ENCODE measurements at places on chromosomes 5 and 9.
A peak's percentile ranks its signal among the peaks of the same experiment; 100 is the strongest.

- no peak for DNase-seq
Measured at GRCh38 chr9:34954225-34954624, 3.9 kb upstream of the PHF24 start.

DNA sequence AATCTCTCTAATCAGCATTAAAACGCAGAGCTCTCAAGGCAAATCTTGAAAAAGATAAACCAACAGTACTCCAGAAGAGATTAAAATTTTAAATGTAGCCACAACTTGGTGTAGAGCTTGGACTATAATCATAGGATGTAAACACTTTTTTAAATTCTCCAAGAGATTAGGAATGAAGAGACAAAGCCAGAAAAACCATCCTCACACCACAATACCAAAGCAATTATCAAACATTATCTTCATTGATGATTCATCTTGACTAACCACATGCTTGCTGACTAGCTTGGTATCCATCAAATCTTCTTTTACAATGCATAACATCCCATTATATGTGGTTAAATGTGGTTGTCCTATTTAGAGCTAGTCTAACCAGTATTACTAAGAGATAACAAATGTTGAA lies 815.1 kb downstream of the TLE1 start:
- no peak for DNase-seq

GRCh38 chr5:115594128-115595047 lies 7.9 kb downstream of the TICAM2 start:
- DNase-seq = no peak

DNA sequence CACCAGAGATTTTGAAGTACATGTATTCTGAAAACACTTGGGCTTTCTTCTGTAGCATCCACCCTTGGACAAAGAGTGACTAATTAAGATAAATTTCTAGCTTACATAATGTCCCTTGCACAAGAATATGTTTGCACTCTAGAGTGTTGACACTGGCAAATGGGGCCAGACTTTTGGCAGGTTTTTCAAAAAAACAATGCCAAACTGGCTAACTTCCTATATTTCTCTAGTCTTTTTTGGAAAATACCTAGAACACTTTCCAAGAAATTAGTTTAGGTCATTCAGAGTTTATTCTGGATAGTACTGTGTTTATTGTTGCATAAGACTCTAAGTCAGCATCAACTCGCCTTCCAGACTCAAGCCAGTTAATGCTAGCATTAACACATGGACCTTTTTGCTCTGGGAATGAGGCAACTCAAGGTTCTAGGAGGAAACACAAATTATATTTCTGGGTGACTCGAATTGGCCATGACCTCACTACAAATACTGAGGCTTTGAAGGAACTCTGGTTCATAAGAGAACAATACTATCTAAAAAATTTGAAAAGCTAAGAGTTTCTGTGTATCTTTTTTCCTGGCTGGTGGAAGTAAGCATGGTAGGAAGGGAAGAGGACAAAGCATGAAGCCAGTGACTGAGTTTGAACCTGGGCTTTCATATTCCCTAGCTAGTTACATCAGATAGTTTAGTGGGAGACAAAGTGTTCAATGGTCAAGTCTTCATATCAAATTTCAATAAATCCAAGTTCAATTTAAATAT lies 101.6 kb downstream of the NREP start:
- DNase-seq = no peak

DNA sequence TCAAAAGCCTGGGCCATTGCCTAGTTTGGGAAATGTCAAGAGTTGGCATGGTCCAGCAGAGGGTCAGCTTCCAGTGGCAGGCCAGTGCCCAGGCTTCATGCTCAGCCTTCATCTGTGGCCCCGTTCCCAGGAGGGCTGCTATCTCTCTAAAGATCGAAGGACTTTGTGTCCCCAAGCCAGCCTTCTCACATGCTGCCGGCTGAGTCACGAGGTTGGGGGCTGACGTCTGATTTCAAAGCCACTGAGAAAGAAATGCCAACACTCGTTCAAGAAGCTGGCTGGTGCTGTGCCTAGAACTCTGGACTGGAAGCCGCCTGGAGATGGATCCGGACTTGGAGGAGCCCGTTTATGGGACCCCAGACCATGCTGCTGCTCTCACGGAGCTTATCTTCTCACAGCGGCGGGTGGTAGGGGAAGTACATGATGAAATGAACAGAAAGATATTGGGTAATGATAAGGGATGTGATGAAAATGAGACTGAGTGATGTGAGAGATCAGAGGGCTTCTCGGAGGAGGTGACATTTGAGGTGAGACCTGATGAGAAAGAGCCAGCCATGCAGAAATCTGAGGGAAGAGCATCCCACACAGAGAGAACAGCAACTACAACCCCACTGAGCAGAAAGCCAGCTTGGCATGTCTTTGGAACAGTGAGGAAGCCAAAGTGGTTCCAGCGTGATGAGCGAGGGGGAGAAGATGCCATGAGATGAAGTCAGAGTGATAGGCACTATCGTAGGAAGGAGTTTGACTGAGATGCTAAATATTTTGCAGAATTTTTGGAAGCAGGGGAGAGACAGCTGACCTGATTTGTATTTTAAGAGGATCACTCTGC lies 54.9 kb upstream of the BOD1 start:
- DNase-seq = no peak

- no peak for DNase-seq
Measured at GRCh38 chr9:126367616-126368015, 41.0 kb downstream of the MVB12B start.

- DNase-seq = no peak
Measured at GRCh38 chr9:126623314-126623666, 9.6 kb downstream of the LMX1B start.

DNA sequence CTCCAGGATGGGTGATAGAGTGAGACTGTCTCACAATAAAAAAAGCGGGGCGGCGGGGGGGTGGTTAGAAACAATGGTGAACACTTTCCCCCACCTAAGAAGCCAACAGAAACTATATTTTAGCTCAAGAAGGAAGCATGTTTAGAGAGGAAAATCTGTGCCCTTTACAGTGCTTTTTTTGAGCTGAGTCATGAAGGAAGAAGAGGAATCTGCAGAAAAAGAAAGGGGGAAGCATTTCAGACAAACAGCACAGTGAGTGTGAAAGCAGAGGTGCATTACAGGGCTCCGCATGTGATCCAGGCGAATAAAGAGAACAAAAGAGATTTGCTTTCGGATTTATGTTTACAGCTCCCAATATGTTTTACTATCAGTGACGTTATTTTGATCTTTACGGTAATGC lies 1504.6 kb upstream of the WWC1 start:
- DNase-seq = no peak

- peak; percentile 49 for DNase-seq
Measured at GRCh38 chr9:78821126-78821822, 524.3 kb downstream of the PSAT1 start.

DNA sequence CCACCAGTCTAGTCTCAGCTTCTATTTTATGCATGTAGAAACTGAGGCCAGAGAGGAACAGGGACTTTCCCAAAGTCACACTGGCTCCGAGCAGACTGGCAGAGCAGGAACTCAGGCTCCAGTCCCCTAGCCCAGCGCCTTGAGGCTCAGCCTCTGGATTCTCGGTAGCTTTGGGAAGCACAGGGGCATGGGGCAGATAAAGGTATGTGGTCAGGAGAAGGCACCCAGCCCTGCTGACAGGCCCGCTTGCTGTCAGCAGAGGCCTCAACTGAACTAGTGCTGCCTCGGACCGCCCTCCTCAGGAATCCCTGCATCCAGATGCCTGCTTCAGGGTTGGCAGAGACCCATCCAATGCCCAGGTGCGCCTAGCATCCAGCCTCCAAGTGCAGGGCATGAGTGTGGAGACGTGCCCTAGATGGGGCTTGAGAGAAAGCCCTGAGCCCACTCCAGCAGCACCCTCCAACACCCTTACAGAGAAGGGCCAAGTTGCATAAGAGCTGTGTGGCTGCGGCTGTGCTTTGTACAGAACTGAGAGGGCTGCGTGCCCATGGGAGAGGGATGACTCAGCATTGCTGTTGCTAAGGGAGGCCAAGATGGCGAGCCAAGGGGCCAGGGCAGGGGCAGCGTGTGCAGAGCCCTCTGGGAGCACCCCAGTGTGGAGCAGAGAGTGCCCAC lies 168.6 kb downstream of the MACROH2A1 start:
- DNase-seq = no peak

GRCh38 chr5:75337366-75338021 lies 474 bp downstream of the HMGCR start:
- peak; percentile 62 for DNase-seq

- DNase-seq = no peak
Measured at GRCh38 chr5:157214861-157215513, 34.3 kb downstream of the ITK start.

DNA sequence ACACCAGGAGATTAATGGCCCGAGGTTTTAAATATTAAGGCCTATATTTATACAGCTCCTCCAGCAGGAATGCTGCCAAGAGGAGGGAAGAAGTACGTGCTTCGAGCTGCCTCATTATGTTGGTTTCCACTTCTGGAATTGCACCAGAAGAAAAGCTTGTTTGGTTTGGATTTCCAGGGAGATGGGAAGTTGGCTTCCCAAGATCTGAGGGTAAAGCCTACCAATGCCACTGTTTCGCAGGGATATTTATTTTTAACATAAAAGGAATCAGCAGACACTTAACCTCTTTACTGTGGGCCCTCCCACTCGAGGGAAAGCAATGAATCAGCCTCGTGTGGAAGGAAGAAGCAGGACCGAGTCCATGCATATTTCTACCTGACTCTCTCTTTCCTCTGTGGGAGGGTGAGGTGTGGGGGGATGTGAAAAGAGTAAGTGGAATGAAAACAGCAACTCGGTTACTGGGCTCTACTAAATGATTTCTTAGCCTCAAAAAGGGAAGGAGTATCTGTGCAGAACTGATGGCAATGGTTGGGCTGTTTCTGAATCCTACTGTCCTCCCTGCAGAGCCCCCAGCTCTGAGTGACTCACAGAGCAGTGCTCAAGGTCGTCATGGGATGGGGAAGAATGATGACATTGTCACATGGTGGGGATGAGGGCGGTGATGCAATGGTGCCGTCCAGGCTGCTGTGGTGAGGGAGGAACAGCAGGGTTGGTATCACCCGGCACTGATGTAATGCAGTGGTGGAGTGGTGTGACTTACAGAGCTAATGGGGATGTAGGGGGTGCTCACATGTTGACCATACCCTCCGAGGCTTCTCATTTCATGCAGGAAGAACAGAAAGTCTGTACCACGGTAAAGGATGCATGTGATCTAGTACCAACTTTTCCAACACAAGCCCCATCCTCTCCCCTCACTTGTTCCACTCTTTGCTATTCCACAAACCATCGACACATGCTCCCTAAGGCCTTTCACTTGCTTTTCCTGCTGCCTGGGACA lies 215.0 kb upstream of the PANK3 start:
- peak; percentile 20 for DNase-seq

- peak; percentile 79 for DNase-seq
Measured at GRCh38 chr9:69174616-69175463, 763 bp downstream of the TJP2 start.

- no peak for DNase-seq
Measured at GRCh38 chr5:172170251-172170701, 17.7 kb downstream of the STK10 start.

- DNase-seq = peak; percentile 8
Measured at GRCh38 chr9:89781838-89782540, 177.2 kb downstream of the GADD45G start.

GRCh38 chr5:137316346-137316736 lies 182.8 kb downstream of the SPOCK1 start:
- DNase-seq = no peak

- no peak for DNase-seq
Measured at GRCh38 chr5:139121120-139121519, 77.0 kb downstream of the SIL1 start.

DNA sequence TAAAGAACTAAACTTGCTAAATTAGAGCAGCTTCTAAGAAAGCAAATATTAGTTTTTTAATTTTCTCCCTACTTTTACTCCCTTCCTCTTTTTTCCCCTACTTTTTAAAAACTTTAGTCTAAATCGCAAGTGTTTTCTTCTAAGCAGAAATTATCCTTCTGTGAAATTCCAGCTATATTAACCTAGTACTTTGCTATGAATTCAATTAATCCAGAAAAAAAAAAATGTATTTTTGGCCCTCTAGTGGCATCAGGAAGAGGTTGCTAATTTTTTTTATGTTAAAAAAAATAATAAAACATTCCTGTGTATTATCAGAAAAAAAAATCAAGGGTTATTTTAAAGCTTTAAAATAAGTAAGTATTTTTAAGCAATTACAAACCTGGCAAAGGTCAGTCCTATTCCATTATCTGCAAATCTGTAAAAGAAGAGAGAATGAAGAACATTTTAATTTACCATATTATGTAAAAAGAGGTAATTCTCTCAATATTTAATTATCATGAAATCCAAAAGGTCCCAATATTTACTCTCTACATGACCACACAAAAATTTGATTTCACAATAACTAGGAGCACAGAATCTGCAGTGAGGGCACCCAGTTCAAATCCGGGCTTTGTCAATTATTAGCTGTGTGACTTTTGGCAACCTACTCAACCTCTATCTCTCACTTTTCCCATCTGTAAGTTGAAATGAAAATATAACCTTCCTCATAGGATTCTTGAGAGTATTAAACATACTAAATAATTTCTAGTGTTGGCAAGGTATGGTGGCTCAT lies 52.0 kb downstream of the CEMIP2 start:
- DNase-seq = peak; percentile 38

GRCh38 chr9:18331310-18331684 lies 142.7 kb upstream of the ADAMTSL1 start:
- no peak for DNase-seq

DNA sequence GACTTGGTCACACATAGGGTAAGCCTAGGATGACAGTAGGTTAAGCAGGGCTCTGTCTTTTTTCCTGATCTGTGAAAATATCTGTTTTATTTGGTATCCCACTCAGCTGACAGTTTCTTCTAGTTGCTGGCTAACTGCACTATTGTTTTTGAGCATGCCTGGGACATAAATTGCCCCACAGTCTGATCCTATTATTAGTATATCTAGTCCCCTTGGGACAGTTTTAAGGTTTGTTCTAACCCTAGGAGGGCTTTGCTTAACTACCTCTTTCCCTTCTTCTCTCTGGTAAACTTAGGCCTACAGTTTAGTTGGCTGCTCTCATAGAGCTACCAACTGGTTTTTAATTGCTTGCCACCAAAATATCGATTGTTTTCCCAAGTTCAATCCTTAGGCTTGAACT lies 446.6 kb downstream of the ARHGEF28 start:
- no peak for DNase-seq

GRCh38 chr9:99762470-99762869 lies 59.2 kb upstream of the NR4A3 start:
- DNase-seq = no peak

GRCh38 chr5:169546346-169546745 lies 37.2 kb upstream of the SPDL1 start:
- no peak for DNase-seq

GRCh38 chr5:114858665-114859437 lies 310.9 kb downstream of the TRIM36 start:
- DNase-seq = no peak

DNA sequence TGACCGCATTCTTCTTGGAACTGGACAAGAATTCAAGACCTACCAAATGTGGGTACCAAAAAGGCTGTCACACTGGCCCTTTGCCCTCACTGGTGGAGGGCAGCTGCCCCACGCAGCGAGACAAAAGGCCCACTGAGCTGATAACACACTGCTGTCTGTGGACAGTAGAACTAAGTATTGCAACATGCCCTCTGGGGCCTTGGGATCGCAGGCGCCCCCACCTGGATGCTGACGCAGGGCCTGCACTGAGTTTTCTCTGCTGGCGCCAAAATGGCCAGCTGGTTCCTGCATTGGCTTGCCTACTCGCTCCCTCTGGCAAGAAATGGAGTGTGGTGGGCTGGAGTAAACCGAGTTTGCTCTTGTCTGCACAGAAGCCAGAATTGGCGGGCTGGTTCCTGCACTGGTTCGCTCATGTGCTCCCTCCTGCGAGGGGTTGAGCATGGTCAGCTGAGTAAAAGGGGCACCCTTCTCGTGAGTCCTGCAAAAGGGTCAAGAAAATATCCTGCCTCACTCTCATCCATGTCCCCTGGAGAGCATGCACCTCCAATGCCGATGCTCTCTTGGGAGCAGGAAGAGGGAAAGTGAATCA lies 55.7 kb downstream of the NXNL2 start:
- DNase-seq = no peak

Data from RKO (cell line).